Epithelial cell of proximal tubule (primary cell): ENCODE measurements at places on chromosomes 16 and 17. TPM values are rescaled to one million over a fixed set of nuclear protein-coding genes. Genes with fewer than 3 reads are reported as not detected.

DNA sequence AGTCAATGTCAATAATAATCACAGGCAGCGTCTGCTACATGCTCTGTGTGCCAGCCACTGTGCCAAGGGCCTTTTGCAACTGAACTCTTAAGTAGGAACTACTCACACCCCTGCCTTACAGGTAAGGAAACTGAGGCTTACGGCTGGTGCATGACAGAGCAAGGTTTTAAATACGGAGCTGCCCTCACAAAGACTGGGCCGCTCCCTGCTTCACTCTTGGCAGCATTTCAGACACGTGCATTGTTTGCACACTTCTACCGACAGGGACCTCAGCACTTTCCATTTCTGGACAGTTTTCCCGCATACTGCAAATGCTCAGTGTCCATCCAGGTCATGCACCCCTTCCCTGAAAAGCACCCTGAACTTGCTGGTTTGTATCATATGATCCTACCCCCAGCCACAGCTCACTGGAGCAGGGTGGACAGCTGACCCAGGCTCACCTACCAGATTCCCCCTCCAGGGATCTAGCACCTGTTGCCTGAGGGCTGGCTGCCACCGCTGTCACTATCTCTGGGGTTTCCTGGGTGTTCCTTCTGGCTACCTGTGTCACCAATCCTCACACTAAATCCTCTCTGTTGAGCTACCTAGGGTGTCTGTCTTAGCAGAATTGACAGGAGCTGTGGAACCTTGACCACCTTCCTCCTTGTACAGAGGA, 142.9 kb downstream of the C16orf78 start:
- no peak for DNase-seq

The CD300E gene
- not detected in 2 replicates for total RNA-seq

The C16orf89 gene
- not detected in 2 replicates for total RNA-seq

- DNase-seq = no peak
These were observed 10.9 kb downstream of the SLC13A2 start for GRCh38 chr17:28484296-28484695.

- DNase-seq = no peak
These were observed 8.0 kb downstream of the SPPL2C start for GRCh38 chr17:45852535-45853297.

DNA sequence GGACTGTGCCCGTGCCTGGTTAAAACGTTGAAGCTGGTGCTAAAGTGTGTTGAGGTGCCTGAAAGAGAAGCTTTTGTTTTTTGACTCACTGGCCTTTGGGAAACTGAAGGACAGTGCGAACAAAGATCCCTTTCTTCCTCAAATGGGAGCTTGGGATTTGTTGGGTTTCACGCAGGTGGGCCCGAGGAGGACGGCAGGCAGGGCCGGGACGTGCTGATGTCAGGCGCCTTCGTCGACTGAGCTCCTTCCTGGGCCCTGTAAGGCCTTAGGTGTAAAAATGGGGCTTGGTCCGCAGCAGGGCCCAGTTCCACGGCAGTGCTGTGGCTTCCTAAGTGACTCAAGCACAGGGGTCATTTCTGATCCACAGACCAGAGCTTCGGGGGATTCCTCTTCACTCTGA, 106.9 kb downstream of the BANP start:
- DNase-seq = no peak

- DNase-seq = no peak
These were observed 34.6 kb upstream of the TAC4 start for GRCh38 chr17:49882434-49882833.

DNA sequence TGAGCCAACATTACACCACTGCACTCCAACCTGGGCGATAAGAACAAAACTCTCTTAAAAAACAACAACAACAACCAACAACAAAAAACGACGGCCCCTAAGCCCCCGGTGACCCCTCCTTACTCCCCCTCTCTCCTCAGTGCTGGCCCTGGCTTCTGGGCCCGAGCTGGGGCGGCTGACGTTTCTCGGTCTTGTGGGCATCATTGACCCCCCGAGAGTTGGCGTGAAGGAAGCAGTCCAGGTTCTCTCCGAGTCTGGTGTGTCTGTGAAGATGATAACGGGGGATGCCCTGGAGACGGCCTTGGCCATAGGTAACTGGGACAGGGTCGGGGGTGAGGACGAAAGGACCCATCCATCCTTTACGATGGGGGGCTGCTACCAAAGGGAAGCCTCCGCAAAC, 52.7 kb downstream of the MEAK7 start:
- DNase-seq = no peak

GRCh38 chr16:15434425-15435215, at the start of gene BMERB1:
TSS of gene BMERB1 (plus strand) at chr16:15434588. CDS start at chr16:15434654, 66 bp downstream.
- DNase-seq = no peak

- DNase-seq = no peak
These were observed 52.3 kb downstream of the PRMT7 start for GRCh38 chr16:68362947-68363657.

DNA sequence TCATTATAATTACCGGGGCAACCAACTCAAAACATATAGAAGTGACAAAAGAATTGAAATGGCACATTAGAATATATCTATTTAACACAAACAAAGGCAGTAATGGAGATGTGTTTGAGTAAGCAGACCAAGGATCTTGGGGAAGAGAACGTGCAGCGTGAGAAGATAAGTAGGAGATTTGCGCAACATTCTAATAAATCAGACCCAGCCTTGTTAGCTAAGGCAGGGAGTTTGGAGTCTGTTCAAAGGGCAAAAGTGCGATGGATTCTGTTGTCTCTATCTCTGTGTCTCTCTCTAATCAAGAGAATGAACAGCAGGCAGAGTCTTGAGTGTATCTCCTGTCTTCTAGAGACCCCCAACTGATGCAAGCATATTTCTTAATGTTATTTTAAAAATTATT, 55.0 kb upstream of the FA2H start:
- DNase-seq = no peak

GRCh38 chr16:71882505-71883167, 1.3 kb downstream of the ZNF821 start:
- peak; percentile 43 for DNase-seq

GRCh38 chr17:45307290-45308015, 9.4 kb downstream of the MAP3K14 start:
- peak; percentile 74 for DNase-seq

- DNase-seq = peak; percentile 75
These were observed 25.6 kb upstream of the MRPS23 start for GRCh38 chr17:57875290-57876022.

- DNase-seq = no peak
These were observed 13.2 kb upstream of the ITGA2B start for GRCh38 chr17:44402564-44403172.

DNA sequence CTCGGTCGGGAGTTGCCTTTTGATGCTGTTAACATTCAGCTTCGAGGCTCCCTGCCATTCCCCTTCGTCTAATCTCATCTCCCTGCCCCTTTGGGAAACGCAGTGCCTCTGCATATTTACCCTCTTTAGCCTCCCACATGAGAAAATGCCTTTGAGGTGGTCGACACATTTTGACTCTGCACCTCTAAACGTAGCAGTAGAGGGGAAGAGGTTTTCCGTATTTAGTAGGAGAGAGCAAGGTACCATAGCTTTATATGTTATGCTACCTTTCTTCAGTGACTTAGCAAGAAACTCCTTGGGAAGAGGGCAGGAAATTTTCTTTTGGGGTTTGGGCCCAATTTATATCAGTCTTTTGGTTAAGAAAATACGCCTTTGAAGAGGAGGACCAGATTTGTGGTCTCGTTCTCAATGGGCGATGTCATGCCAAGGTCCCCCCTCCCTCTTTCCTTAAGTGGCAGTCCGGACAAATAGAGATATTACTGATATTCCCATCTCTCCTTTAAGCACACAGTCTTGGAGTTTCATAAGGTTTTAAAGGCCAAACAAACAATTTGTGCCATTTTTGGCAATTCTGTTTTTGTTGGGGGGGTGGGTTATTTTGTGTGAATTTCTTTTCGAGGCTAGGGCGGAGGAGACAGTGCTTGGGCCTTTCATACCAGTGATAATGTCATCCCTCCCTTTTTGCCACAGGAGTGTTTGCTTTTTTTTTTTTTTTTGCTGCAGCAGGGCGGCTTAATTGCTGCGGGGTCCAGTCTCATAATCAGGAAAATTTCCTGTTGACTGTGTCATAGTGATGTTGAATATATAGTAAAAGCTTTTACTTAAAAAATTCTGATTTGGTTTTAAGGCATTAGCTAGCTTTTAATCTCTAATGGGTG, 1.5 kb downstream of the PAFAH1B1 start:
- DNase-seq = no peak

DNA sequence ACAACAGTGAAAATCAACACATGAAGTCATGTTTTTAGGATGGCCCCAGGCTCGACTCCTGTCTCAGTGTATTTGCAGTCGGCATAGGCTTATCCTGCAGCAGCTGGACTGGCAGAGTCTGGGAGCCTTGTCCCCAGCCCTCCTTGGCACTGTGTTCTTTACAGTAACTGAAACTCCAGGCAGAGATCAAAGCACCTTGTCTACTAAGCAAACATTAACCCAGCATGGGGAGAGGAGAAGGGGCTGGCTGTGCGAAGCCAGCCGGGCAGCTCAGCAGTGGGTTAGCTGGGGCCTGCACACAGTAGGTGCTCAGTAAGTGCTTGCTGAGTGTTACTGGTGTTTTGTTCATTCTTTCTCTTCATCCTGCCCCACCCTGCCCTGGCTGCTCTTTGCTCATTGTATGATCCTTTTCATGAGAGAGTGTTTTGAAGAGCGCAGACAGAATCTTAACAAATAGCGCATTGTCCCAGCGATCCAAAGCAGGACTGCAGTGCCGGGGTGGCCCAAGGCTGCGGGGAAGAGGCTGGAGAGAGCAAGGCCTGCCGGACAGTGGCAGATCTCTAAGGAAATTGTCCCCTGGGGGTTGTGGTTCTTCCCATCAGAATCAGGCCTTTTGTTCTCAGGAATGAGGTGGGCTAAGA, 23.5 kb upstream of the ITGB4 start:
- DNase-seq = no peak

GRCh38 chr16:23407436-23408127, 45.4 kb downstream of the COG7 start:
- DNase-seq = no peak

The TRAF7 gene
- total RNA-seq = 48.6 and 63.9 TPM in 2 replicates

GRCh38 chr17:74851612-74852236, 8.0 kb downstream of the GRIN2C start:
- no peak for DNase-seq

The ZG16B gene
- 0.06 and 2.1 TPM in 2 replicates for total RNA-seq

DNA sequence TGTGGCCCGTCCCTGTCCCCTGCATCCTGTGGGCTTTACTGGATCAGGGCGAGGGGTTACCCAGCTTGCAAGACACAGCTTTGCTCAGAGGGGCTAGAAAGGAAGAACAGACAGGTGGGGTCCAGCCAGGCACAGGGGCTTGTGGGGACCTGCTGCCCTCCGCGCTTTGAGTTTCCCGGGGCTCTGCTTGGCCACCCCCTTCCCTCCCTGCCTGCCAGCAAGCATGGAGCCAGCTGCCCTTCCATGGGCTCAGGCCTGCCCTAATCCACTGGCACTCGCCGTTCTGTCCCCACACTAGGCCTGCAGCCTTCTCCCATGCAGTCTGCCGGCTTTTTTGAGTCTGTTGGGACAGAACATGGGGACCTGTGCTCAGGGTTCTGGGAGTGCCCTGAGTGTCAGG, 3.4 kb downstream of the SNN start:
- DNase-seq = no peak

DNA sequence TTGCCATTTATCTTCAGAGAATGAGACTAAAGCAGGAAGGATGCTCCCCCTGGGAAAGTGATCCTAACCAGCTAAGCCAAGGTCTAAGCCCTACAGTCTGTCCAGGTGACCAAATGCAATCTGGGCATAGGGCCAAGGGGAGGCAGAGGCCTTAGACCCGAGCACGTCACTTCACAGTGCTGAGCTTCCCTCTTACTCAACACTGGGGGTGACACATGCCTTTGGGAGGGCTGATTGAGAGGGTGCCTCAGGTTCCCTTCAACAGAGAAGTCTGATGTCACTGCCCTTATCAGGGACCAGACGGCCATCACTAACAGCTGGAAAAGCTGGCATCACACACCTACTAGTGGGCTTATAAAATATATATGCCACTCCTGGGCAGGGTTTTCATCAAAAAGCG, 4.0 kb downstream of the CIAO2B start:
- peak; percentile 82 for DNase-seq

- no peak for DNase-seq
These were observed 13.5 kb upstream of the C16orf95 start for GRCh38 chr16:87330646-87331045.
